ENCODE measurements at places on chromosomes 7 and 10. TPM values are rescaled to one million over a fixed set of nuclear protein-coding genes. Genes with fewer than 3 reads are reported as not detected.

- DNase-seq = no peak
These were observed 88.1 kb upstream of the DDC start for GRCh38 chr7:50653126-50653864.

Gene LARP4B
- 108 TPM for total RNA-seq

Gene SPDYE9
- not detected for total RNA-seq

Gene RBM20
- total RNA-seq = not detected

DNA sequence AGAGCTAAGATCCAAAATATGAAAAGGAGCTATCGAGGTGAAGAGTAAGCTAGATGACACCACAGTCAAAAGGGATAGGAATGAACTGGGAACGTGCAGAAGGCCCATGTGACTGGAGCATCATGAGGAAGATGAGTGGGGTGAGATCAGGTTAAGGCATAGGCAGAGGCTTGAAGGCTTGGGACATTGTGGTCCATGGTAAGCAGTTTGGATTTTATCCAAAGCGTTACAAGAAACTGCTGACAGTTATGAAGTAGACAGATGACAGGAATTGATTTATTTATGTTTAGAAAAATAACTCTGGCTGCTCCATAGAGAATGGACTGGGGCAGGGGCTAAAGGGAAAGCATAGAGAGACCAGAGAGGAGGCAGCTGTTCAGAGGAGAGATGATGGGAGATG lies 18.1 kb upstream of the PANK1 start:
- DNase-seq = no peak

DNA sequence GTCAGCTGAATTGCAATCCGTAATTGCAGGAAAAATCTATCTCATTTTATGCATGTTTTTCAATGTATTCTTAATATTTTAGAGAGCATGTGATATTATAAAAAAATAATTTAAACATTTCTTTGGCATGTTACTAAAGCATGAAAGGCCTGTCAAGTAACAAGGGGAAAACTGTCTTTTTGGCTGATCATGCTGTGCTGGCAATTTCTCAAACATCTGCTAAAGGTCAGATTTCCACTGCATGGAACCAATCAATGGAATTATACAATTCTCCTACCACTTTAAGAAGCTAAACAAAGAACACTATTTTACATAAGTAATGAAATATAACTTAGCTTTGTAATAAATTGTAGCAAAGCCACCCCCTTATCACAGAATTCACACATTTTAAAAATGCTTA lies 49.4 kb downstream of the JMJD1C start:
- DNase-seq = no peak

Gene PILRA
- total RNA-seq = 11.5 TPM

- DNase-seq = no peak
These were observed 1.1 kb downstream of the VGF start for GRCh38 chr7:101164071-101164840.

Gene TASOR2
- 44.5 TPM for total RNA-seq

Gene FRMD4A
- 0.82 TPM for total RNA-seq

DNA sequence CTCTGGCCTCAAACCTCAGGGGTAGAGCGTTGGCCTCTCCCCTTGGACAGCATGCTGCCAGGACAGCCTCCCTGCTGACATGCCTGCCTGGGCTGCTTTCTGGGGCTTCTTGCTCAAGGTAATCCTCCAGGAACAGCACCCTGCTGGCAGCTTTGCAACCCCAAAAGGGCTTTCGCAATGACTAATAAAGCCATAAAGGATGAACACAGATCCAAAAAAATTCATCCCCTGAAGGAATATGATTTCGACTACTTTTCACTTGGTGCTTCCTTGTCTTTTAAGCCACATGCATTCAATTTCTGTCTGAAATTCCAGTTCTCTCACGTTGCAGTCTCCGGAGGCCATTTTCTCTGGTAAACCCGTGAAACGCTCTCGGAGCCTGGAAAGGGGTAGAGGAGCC lies 15.1 kb upstream of the SH3PXD2A start:
- DNase-seq = no peak

DNA sequence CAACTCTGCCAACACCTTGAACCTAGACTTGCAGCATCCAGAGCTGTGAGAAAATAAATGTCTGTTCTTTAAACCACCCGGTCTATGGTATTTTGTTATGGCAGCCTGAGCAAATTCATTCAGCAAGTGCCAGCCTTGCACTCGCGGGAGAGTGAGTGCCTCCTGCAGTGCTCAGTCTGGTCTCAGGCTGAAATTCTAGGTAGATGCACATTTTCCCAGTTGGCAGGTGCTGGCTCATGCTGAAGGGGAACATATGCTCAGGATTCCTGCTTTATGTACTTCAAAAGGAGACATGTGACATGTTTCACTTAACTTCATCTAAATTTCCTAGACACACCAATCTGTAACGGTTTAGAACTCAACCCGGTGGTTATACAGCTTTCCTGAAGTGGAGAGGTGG lies 170.8 kb downstream of the MGMT start:
- DNase-seq = no peak

Gene ABCB4
- total RNA-seq = not detected

DNA sequence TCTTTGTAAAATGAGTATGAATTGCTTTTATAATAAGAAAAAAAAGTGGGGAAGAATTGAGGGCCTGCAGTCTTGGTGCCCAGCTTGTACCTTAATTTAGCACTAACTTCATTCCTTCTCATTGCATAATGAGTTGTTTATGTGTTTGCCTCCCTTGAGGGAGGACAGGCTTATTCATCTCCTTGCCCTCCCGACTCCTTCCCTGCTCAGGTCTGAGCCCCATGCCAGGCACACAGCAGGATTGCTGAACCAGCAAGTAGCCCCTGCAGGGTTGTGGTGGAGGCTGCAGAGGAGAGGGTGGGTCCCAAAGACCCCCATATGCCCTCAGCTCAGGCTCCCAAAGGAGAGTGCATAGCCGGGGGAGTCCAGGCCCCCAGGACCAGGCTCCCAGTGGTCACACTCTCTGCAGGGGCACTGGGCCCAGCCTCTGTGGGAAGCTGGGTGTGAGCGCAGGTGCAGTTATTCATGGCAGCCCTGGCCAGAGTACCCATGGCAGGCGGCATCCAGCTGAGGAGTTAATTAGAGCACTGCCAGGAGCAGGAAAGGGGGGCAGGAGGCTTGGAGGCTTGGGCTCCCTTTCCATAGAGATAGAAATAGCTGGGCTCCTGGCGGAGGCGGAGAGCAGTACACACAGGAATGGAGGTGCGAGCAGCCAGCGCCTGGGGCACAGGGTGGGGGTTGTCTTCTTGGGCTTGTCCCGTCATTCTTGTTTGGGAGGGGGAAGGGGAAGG lies 28.2 kb upstream of the GOLGA7B start:
- DNase-seq = no peak

DNA sequence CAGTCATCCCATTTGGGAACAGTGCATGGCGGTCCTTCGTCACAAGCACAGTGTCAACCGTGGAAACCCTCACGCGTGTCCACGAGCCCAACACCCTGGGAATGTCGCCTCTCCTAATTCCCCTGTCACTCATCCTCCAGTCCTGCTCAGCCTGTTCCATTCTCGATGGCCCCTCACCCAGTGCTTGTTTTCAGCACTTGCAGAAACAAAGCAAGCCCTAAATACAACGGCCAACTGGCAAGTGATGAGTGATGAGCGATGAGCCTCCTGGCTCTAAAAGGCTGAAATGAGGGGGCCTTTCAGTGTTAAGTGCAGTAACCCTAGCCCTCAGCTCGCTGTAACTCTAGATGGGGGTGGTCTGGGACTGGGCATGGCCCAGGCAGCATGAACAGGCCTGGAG lies 22.6 kb downstream of the NKX2-3 start:
- no peak for DNase-seq

Gene RNF32
- 1.4 TPM for total RNA-seq

- DNase-seq = no peak
These were observed 110.9 kb downstream of the BAMBI start for GRCh38 chr10:28788252-28788651.

- no peak for DNase-seq
These were observed 5.6 kb upstream of the PCGF5 start for GRCh38 chr10:91214911-91215310.

Gene NRBF2
- 21.8 TPM for total RNA-seq

Gene PLXDC2
- total RNA-seq = 0.05 TPM

GRCh38 chr10:122140941-122141623 lies 130.0 kb upstream of the BTBD16 start:
- DNase-seq = no peak

Gene ETV1
- not detected for total RNA-seq

Gene NEBL
- total RNA-seq = not detected

Gene OIT3
- not detected for total RNA-seq

- no peak for DNase-seq
These were observed 488.0 kb upstream of the STEAP1 start for GRCh38 chr7:89666136-89666835.

Gene BLNK
- total RNA-seq = not detected

- DNase-seq = no peak
These were observed 25.1 kb downstream of the CRHR2 start for GRCh38 chr7:30657131-30657530.

DNA sequence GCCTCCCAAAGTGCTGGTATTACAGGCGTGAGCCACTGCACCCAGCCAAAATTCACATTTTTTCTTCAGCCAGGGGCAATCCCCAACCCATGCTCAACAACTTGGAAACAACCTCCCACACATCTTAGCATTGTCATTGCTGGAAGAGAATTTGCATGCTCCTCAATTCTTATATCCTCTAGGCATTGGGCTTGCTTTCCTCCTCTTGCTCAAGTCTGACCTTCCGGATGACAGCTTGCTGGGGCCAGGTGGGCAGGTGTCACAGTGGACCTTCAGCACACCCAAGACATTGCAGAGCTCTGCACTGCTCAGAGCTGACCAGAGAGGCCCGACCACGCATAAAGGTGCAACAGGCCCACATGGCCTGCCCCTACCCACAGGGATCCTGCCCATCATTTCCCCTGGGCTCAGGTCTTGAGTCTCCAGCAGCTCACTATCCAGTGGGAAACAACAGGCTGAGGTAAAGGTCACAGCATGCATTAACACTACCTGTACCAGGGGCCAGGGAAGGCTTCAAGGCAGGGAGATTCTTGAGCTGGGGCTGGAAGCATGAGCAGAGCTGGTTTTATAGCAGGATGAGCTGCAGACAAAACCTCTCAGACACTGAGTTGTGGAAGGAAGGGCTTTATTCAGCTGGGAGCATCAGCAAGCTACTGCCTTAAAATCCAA lies 6.8 kb upstream of the GPR15LG start:
- no peak for DNase-seq

- no peak for DNase-seq
These were observed 51.2 kb downstream of the PDK4 start for GRCh38 chr7:95545007-95545615.
